RWPE1 (cell line): ENCODE measurements at places on chromosomes 11 and 22.

GRCh38 chr22:37501610-37502341, 15.6 kb upstream of the MFNG start:
- no peak for DNase-seq

DNA sequence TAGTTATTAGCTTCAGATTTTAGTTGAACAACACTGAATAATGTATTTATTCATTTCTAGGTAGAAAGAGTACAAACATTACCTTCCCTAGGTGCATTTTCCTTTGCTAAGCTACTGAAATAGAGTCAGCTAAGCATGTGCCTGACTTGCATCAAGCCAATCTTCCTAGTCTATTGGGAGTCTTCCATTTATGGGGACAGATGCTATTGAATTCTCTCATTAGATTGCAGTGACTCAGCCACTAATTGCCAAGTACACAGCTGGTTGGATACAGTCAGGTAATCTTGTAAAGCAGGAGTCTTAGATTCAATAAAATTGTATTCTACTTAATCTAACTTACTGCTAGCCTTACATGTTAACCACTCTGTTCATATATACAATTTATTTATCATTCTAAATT, 55.2 kb upstream of the RPS13 start:
- DNase-seq = no peak

DNA sequence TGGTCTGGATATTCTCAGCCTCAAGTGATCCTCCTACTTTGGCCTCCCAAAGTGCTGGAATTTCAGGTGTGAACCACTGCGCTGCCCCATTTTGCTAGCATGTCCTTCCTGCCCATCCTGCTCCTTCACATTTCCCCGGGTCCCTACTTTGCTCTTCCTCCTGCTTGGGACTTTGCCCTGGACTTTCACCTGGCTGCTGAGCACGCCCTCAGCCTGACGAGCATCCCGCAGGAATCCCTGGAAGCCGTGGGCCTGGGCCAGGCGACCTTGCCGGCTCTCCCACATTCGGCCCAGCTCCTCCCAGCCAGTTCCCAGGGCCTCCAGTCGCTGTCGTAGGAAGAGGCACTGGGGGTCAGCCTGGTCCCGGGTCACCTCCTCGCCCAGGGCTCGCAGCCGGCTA, 22.6 kb upstream of the RBM4B start:
- no peak for DNase-seq

- DNase-seq = no peak
Observed at GRCh38 chr22:21646608-21647590, 4.8 kb downstream of the SDF2L1 start.

DNA sequence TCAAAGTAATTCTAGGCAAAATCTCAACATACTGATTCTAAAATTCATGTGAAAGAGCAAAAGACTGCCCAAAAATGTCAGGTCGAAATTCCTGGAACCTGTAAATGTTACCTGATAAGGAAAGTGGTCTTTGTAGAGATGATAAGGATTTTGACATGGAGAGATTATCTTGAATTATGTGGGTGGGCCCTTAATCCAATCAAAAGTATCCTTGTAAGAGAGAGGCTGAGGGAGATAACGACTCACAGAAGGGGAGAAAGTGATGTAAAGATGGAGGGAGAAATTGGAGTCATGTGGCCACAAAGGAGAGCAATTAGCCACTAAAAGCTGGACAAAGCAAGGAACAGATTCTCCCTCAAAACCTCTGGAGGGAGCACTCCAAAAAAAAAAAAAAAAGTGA, 20.5 kb downstream of the RRM1 start:
- no peak for DNase-seq

DNA sequence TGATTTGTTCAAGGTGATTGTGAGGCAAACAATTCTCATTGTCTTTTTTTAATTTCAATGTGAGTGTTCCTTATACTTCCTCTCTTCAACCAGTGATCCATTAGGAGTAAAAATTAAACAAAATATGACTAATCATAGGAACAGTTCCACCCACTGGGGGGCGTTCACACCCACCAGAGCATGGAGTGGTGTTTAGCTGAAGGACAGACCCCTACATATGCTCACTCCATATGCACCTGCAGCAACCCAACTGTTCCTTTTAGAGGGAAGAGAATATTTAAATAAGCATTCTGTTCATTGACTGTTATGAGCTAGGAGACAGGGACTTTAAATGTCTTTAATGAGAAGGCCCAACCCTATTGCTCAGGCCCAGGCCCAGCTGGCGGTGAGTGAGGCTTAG, 78.7 kb upstream of the DRD2 start:
- DNase-seq = no peak

GRCh38 chr11:73085189-73085875, 56.8 kb downstream of the FCHSD2 start:
- DNase-seq = no peak

- no peak for DNase-seq
Observed at GRCh38 chr22:47057916-47058585, 295.6 kb downstream of the TBC1D22A start.

DNA sequence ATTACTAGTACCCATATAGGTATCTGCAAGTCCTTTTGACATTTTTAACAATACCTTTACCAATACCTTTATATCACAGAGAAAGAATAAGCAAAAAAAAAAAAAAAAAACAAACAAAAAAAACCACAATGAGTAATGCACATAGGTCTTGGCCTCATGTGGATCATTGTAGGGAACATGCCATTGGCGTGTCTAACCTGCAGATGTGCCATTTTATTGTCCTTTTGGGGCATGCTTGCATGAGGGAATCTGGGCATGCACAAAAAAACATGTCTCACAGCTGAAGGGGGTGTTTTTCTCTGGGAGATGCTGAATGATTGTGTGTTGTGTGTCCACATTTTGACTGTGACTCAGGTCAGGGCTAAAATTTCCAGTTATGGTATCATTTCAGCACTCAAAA, 361.6 kb downstream of the GUCY1A2 start:
- DNase-seq = no peak

DNA sequence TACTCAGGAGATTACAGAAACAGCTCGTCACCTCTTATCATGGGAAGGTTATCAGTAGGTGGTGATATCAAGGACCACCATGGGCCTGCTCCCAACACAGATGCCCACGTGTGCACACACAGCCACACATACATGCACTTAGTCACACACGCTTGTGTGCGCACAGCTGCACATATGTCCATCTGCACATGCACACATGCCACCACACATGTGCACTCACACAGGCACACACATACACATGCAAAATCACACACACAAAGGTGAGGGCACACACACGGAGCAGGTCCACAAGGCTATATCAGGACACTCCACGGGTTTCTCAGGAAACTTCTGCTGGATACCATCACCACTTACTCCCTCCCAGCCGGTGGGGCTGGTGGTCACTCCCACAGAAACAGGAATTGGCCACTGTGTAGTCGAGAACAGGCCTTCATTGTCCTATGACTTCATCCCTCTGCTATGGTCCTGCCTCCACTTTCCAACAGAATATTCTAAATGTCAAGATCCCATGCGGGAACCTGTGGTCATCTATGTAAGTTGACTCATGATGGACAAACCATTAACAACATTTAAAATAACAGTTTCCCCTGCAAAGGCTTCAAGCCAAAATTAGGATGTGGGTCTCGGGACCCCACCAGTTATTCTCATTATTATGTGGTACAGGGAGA, 2.2 kb downstream of the C11orf24 start:
- DNase-seq = no peak

- DNase-seq = peak; percentile 4
Observed at GRCh38 chr11:31643857-31644256, 134.3 kb downstream of the ELP4 start.

DNA sequence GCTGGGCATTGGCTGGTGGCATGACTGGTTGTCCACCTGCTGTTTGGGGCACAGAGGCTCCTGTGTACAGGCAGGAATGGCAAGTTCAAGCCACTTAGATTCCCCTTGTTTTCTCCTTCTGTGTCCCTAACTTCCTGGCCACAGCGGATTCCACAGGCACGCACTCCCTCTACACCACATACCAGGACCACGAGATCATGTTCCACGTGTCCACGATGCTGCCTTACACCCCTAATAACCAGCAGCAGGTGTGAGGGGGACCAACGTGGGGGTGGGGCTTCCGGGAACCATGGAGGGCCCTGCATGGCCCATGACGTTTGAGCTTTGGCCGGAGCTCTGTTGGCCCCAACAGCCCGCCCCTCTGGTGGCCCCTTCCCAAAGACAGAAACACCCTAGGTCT, 7.8 kb downstream of the SIPA1 start:
- no peak for DNase-seq

DNA sequence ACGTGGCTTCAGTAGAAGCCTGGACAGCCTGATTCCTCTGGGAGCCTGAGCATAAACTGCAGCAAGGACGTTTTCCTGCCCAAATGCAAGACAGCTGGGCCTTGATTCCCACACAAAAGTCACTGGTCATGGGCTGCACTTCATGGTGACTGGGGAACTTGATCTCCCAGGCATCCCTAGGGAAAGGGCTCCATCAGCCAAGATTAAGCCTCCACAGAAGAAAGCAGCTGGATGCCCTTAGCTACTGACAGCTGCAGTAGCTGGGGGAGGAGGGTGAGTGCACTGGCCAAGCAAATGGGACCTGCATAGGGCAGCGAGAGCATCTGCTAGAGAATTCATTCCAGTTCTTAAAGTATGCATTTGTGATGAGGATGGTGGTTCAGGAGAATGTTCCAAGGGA, 267.4 kb upstream of the ISX start:
- no peak for DNase-seq

GRCh38 chr11:61815790-61816735, 740 bp downstream of the FADS1 start:
- peak; percentile 82 for DNase-seq
